Stimulated activated effector memory CD8-positive, alpha-beta T cell treated with anti-CD3 and anti-CD28 coated beads, Interleukin-12 subunit alpha, Interleukin-12 subunit beta, amount 100 ng/mL, for 72 hours (primary cell): ENCODE measurements at places on chromosomes 1 and 21.

DNA sequence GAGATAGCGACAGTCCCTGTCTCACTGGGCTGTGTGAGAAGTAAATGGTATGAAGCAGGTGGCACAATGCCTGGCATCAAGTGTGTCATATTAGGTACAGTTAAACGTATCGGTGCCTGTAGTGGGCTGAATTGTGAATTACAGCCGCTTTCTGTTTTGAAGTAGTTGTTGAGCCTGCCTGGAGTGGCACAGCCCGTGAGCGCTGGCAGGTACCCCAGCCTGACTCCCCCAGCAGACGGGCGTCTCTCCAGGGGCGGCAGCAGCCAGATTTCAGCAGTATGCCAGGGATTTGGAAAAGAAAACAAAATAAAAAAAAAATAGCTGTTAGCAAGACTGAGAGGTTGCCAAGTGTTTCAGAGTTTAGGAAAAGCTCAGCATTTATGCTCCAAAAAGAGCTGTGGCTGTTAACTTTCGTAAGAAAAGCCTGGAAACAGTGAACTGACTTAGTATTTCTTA lies 26.6 kb upstream of the GPR153 start:
- DNase-seq = no peak

- DNase-seq = no peak
These were observed 84.4 kb upstream of the JAK1 start for GRCh38 chr1:65050735-65051134.

GRCh38 chr1:150582371-150582770 lies 3.0 kb upstream of the MCL1 start:
- no peak for DNase-seq

- no peak for DNase-seq
These were observed 160.6 kb upstream of the JUN start for GRCh38 chr1:58944439-58944838.

- DNase-seq = peak; percentile 3
These were observed 11.6 kb upstream of the KCNJ15 start for GRCh38 chr21:38244885-38245869.

DNA sequence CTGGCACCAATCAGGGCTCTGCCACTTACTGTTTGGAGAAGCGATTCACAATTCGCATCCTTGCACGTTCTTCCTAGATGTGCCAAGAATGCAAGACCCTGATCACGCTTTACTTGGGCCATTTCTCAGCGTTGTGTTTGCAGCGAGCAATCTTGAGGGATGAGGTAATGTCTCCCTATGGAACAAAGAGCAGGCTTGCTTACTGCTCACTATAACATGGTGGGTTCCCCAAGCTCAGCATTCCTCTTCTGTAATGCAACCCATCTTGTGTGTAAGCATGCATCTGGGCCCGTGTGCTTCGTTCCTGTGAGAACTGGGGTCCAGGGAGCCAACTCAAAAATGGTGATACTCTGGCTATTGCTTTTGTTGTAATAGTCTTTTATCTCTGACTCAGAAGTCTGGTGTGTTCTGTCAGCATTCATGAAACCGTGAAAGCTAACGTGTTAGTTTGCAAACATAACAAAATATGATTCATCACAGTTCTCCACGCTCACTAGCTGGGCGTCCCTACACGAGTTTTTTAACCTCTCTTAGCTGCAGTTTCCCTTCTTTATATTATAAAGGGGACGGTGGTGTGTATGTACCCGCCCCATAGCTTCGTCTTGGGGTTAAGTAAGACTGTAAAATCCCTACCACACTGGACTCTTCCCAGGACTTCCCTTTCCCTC lies 33.3 kb downstream of the DNTTIP2 start:
- DNase-seq = peak; percentile 58

DNA sequence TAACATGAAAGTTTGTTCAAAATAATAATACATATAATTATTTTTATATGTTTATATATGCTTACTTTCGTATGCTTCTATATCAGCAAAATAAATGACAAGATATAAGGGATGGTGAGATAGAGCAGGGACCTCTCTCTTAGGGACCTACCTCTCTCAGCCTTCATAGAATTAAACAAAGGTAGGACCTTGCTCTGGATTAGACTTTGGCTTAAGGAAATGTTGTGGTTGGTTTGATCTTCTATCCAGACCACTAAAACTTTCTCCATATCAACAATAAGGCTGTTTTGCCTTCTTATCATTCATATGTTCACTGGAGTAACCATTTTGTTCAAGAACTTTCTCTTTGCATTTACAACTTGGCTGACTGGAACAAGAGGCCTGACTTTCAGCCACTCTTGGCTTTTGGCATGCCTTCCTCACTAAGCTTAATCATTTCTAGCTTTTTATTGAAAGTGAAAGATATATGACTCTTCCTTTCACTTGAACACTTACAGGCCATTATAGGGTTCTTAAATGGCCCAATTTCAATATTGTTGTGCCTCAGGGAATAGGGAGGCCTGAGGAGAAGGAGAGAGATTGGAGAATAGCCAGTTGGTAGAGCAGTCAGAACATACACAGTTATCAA lies 14.4 kb downstream of the FRRS1 start:
- no peak for DNase-seq

DNA sequence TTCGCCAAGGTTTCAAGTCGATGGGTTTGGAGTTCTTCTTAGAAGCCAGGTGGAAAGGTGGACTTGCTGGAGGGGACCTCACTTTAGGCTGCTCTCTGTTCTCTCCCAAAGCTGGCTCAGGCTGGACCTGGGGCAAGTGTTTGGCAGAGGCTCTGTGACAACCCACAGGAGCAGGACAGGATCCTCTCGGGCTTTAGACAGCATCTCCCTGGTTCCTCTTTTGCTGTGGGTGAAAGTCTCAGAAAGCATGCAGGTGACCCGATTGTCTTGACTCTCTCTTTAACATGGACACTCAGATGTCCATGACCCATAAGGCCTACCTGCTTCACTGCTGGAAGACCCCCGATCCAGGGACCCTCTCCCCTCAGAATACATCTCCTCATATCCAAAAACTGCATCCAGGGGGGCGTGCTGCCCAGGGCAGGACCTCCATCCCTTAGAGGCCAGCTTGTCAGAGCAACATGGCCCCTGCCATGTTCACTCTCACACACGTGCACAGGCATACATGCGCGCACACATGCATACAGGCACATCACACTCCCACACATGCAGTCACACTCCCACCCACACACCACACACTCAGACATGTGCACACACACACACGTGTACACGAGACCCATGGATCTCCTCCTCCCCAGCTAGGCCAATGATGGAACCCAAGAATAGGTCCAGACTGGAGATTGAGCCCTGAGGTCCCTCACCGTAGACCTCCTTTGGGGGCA lies 21.3 kb downstream of the MRPL37 start:
- DNase-seq = no peak

- DNase-seq = no peak
These were observed 1.4 kb upstream of the UBXN10 start for GRCh38 chr1:20184481-20184900.

DNA sequence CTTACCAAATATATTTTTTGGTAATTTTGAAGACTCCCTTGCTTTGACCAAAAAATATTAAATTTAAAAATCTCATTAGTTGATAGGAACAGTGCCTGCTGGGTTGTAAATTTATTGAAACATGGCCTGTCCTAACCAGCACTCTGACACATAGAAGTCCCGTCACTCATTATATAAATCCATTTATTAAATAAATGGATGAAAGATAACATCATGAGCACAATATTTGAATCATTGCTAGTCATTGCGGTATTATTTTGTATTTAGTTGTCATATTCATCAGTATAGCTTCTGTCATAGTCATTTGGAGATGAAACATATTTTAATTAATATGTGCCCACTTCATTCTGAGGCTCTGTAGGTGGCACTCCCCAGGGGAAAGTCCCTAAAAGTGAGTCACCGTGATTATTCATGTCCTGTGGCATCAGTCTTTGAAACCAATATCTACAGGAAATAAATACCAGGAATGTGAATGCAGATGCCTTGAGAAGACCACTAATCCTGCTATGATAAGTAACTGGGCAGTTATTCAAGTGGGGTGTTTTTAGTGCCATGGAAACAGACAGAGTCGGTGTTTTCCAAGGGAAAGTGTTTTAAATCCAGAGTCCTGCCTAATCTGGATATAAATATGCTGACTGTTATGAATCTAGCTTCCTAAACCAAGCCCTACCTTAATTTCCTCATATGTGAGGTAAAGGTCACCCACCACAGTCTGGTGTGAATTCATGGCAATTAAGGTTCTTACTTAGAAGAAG lies 302.0 kb downstream of the DUSP10 start:
- peak; percentile 14 for DNase-seq

DNA sequence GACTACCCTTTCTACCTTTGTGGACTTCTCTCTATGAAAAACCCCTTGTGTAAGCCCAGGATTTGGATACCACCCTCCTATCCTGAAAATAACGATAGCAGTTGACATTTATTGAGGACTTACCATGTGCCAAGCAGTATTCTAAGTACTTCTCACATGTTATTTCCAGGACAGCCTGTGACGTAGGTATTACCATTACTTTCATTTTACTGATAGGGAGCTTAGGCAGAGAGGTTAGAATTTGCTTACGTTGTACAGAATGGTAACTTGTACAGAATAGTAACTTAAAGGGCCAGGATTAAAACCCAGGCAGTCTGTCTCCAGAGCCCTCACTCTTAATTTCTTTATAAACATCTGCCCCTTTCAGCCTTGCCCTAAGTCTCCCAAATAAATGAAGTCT lies 138.3 kb downstream of the NTMT2 start:
- DNase-seq = no peak

GRCh38 chr1:181089017-181089675 lies 646 bp downstream of the IER5 start:
- peak; percentile 78 for DNase-seq

GRCh38 chr1:163410073-163410999 lies 88.6 kb downstream of the NUF2 start:
- DNase-seq = no peak

DNA sequence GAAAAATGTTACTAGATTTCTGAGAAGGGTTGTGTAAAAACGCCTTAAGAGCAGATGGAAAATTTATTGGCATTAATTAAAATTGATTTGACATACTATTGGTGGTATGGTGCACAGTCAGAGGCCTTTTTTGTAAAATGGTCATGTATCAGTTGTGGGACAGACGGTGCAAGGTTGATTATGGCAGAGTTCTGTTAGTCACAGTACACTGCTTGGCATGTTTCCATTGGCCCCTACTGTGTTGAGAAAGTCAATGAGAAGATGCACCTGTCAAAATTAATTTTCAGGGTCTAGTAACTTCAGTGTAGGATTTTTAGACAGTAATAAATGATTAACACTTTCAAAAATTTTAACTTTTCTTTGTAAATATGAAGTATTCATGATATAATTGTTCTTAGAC lies 4.4 kb downstream of the B3GALT2 start:
- no peak for DNase-seq

DNA sequence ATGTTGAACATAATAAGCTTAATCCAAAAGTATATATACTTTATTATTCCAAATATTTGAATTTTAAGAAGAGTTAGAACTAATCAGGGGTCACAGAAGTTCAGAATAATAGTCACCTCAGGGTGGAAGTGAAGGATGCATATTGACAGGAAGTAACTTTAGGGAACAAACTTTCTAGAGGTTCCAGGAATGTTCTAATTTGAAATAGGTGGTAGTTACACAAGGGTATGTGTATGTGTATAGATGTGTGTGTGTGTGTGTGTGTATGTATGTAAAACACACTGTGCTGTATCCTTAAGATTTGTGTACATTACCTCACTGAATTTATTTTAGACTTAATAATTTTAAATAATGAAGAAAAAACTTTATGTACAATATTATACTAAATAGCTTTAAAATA lies 110.4 kb downstream of the ACBD6 start:
- no peak for DNase-seq

DNA sequence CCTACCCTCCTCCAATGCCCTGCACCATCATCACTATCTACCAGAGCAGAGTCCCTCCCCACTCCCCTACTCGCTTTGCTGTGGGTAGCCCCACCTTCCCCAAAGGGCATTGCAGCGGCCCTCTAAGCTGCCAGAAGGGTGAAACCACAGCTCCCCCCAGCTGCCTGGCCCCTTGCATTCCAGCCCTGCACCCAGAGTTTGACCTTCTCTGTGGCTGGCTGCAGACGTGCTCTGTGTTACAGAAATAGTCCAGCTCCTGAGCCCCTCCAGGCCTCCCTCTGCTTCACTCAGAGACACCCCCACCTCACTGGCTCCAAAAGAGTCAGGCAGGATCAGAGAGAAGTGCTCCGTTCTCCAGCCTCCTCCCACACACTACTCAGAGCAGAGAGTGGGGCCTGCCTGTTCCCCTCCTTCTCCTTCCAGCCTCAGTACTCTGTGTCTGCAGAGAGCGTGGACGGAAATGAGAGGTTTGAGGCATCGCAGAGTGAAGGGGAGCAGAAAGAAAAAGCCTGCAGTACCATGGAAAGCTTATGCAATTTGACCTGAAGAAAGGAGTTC lies 63.2 kb downstream of the PLEKHA6 start:
- DNase-seq = no peak

GRCh38 chr1:86105533-86105866 lies 51.1 kb downstream of the COL24A1 start:
- no peak for DNase-seq

DNA sequence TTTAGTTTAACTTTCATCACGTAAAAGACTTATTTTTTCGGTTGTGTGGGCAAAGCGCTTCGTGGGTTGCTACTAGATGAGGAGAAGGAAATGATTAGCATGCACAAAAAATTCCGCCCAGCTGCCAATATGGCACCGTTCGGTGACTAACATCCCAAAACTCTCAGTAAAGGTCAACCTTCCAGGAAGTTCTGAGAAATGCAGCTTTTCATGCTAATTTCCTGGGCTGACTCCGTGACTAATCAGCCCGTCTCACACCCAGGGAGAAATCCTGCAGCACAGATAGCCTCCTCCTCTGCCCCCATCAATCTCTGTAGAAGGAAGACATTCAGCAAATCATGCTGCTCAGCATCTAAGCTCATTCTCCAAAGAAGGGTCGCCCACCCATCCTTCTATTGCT lies 34.1 kb downstream of the TMCO4 start:
- DNase-seq = no peak

GRCh38 chr1:7376676-7377075 lies 394.4 kb upstream of the VAMP3 start:
- no peak for DNase-seq

DNA sequence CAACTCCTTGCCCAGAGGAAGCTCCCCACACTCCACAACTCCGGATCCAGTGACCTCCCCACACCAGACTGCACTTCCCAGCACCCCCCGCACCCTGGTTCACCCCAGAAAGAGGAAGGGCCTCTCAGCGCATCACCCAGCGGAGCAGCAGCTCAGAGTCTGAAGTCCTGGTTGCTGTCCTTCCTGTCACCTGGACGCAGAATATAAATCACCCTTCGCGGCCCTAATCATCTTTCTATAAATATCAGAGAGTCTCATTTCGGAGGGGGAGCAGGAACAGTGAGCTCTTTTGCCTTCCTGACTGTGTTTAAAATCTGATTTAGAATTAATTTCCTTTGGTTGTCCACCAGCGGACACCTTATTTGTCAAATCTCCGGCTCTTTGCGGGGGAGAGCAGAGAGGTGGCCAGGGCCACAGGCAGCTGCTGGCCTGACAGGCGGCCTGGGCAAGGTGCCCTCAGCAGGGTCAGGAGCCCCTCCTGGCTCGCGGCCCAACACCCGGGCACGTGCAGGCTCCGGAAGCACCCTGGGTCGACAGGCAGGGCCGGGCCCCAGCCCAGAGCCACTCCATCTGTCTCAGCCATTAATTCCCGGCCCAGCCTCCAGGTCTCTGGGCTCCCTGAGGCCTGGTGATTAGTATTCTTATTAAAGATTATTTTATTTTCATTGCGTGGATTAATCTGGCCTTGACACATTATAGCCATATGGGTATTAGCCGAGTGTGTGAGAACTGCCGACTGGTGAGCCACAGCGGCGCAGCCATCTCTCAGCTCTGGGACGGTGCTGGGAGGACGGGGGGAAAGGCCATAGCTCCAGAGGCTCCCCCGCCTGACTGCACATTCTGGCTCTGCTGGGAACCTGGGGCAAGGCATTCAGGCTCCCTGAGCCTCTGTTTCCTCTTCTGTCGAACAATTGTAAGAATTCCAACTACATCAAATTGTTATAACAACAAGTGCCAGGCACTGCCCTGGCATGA lies 19.7 kb downstream of the EPHA8 start:
- DNase-seq = no peak
